ENCODE measurements at places on chromosomes 12 and 14. TPM values are rescaled to one million over a fixed set of nuclear protein-coding genes. Genes with fewer than 3 reads are reported as not detected.

The KLHDC2 gene
- total RNA-seq, result 63.0 TPM

- DNase-seq, result no peak
Observed at GRCh38 chr12:77696183-77696582, 134.5 kb upstream of the NAV3 start.

The KRT80 gene
- 0.32 TPM for total RNA-seq

DNA sequence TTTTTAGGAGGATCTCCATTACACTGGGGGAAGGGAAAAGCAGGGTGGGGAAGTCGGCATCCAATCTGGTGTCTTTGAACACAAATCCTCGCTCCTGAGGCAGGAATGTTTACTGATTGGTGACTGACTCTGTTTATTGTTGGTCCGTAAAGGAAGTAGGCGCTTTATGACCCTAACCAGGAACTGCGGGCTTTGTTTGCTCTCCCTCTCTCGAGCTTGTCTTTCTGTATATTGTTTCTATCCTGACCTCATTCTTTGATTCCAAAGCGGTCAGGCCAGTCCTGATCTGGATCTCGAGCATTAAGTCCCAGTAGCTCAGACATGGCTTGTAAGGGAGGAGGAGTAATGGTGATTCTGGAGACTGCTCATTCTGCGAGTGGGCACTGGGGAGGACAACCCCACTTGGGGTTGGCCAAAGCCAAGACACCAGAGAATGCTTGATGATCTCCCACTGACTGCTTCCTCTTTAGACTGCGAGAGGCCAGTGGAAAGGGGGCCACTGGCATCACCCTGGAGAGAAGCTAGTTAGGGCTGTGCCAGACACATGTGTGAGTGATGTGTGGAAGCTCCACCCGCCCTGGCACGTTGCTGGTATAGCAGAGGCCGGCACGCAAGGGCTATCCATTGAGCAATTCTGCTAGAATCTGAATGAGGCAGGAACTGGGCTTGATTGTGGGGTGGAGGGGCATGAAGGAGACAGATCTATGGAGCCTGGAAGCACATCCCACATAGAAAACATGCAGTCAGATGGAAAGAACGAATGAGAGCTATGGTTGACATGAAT is 194.6 kb downstream of the PAX9 start:
- DNase-seq, result no peak

- peak; percentile 77 for DNase-seq
Observed at GRCh38 chr12:87439990-87440827, 589.0 kb downstream of the C12orf50 start.

The MYO1H gene
- not detected for total RNA-seq

The PKP2 gene
- 9.5 TPM for total RNA-seq

GRCh38 chr12:6730169-6730568 is 6.3 kb downstream of the COPS7A start:
- no peak for DNase-seq

The RERG gene
- 0.64 TPM for total RNA-seq

DNA sequence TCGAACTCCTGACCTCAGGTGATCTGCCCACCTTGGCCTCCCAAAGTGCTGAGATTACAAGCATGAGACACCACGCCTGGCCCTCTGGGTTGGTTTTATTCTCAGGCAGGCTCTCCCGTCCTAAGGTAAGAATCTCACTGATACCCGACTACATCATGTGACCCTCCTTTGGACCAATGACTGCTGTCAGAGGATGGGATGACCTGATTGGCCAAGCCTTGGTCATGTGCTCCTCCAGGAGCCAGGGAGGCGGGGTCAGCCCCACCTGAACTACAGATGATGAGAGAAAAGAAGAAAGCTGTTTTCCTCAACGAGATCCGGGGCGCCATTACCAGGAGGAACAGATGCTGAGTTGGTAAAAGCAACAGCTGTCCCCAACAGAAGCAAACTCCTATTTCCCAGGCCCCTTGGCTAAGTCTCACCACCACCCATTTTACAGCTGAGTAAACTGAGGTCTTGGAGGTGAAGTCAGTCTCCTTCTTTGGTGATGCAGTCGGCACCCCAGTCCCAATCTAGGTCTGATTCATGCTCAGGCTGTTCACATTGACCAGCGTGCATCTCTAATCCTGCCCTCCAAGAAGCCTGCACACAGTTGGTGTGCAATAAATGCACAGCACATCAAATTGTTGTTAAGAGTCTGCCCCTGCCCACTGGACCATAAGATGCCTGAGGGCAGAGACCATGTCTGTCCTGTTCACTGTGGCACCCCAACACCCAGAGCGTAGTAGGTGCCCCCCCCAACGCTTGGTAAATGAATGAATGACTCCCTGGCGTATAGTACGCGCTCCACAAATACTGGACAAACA is 118.8 kb downstream of the SCARB1 start:
- DNase-seq, result no peak

DNA sequence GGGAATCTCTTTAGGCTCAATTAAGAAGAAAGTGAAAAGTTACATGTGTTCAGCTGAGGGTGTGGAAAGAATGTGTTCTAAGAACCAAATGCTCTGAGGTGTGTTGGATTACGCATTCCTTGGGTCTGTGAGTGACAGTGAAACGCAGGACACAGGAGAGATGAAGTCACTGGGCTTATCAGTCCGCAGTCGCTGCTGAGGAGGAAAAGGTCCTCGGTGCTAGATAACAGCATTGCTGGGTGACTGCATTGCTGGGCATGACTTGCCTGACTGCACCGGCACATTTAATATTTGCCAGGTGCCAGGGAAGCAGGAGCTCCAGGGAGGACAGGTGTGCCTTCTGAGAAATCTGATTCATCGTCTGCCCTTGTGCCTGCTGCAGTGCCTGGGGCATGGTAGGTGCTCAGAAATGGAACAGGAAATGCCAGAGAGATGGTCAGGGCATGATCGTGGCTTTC is 64.4 kb upstream of the FZD10 start:
- no peak for DNase-seq

DNA sequence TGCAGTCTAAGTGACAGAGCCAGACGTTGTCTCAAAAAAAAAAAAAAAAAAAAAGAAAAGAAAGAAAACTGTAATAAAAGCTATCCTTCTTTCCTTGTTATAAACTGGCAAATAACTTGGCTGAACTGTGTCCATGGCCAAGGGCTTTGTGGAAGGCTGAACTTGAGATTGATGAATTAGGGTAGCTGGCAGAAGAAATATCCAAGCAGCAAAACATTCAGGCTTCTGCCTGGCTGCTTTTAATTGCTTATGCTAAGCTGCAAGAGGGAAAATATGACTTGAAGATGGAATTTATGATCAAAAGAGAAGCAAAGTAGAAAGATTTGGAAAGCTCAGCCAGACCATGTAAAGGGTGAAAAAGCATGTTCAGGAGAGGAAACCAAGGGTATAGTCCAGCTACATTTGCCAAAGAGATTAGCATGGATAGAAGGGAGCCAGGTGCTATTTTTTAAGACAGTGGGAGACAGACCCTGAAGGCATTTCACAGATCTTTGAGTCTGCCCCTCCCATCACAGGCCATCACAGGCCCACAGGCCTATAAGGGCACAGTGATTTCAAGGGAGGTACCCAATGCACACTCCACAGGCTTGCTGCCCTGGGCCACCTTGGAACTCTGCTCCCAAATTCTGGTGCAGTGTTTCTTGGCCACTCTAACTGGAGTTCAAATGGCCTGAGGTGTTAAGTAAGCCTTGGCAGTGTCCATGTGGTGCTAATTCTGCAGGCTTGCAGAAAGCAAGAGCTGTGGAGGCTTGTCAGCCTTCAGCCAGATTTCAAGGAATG is 226.0 kb downstream of the AEBP2 start:
- DNase-seq, result no peak

The RPL41 gene
- 1,700 TPM for total RNA-seq

DNA sequence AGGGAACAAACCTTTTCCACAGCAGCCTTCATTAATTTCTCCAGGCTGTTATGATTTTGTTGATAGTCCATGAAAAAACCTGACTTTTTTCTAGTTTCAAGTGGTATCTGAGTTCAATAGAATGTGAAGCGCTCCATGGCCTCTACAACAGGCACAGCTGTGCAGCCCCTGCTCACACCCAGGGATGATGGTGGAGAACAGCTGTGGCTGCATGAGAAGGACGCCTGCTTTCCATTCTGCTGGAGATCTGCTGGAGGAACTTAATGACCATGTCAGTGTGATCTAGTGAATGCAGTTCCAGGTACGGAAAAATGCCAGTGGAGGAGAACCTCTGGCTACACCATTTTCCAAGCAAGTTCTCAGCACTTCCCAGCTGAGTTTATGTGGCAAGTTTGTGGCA is 80.6 kb downstream of the PIWIL1 start:
- no peak for DNase-seq

All from fibroblast of villous mesenchyme (primary cell).